ENCODE measurements at places on chromosomes 5 and 9. TPM values are rescaled to one million over a fixed set of nuclear protein-coding genes. Genes with fewer than 3 reads are reported as not detected.

DNA sequence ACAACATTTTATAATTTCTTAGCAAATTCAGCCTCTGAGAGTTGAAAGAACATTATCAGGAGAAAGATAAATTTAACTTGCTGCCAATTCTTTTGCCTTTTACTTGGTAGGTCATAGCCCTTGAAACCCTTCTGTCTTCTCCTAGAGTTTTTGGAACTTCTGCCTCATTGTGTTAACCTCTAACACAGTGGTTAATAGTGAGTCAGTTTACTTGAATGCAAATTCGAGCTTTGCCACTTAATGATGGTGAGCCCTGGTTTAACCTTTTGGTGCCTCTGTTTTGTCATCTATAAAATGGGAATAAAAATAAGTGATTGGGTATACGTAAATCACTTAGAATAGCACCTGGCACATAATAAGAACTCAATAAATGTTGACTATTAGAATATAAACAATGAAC, 1.8 kb upstream of the INIP start:
- H3K36me3 ChIP-seq, result no peaks in the 10 kb centered on the region
- H3K4me1 ChIP-seq, result peaks cover 19% of the 10 kb centered on the region
- no peak overlapping the region for H3K4me3 ChIP-seq
- no peak overlapping the region for H3K27ac ChIP-seq
- no peak for DNase-seq
- no peaks in the 10 kb centered on the region for H3K27me3 ChIP-seq

SLC6A19 gene
- not detected for total RNA-seq

CCL19 gene
- total RNA-seq, result not detected

PTGS1 gene
- total RNA-seq, result not detected

- H3K4me3 ChIP-seq, result no peak overlapping the region
- peaks cover 2% of the 10 kb centered on the region for H3K27me3 ChIP-seq
- no peak overlapping the region for H3K27ac ChIP-seq
- no peaks in the 10 kb centered on the region for H3K36me3 ChIP-seq
Measured at GRCh38 chr9:68749579-68750159, 44.6 kb downstream of the PIP5K1B start.

DNA sequence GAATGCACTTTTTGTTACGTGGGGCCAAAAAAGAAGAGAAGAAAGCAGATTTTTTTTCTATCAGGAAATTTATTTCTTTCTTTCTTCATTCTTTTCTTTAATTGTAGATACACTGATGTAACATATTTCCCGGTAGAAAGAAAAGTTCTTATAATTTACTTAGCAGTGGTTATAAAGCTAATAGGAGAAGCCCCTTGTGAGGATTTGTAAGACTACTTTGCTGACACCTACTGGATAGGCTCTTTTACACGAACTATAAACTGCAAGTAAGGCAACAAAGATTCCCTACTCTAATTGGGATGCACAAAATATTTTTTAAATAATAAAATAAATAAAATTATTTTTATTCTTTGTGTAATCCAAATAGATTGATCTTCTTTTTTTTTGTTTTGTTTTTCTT, 284.4 kb downstream of the DNAH5 start:
- H3K27me3 ChIP-seq, result no peaks in the 10 kb centered on the region
- no peak overlapping the region for H3K4me3 ChIP-seq
- H3K36me3 ChIP-seq, result no peaks in the 10 kb centered on the region
- no peak for DNase-seq
- no peaks in the 10 kb centered on the region for H3K4me1 ChIP-seq

DNA sequence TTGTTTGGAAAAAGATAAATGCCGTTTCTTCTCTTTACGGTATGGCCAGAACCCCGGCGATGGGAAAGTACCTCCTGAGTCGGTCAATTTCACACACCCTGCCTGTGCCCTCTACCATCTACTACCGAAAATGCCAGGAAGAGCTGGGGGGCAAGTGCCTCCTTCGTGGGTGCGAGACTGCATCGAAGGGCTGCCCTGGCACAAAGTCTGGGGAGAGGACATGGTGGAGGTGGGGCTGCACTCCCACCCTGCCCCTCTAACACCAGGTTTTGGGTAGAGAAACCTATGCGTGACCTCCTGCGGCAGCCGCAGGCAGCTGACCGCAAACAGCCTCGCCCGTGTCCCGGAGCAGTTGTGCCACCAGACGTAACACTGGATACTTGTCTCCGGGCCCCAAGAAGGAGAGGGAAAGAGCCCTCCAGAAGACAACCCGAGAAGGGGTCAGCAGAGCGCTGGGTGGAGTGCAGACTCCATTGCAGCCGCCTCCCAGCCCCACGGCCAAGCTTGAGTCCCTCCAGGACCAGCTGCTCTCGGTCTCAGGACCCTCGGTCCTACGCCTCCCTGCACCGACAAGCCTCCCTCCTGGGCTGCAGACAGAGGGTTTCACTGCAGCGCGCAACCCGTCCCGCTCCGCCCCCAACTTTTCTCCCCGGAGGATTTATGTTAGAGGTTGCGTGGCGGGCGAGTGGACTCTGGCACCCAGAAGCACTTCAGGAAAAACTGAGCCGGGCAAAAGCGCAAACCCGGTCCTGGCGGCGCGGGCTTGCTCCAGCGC, 823 bp upstream of the PRDM6 start:
- peak overlapping the region; percentile 50 for H3K27ac ChIP-seq
- peaks cover 15% of the 10 kb centered on the region for H3K4me1 ChIP-seq
- peak overlapping the region; percentile 43 for H3K4me3 ChIP-seq
- H3K36me3 ChIP-seq, result peaks cover 2% of the 10 kb centered on the region
- H3K27me3 ChIP-seq, result peaks cover 81% of the 10 kb centered on the region

DNA sequence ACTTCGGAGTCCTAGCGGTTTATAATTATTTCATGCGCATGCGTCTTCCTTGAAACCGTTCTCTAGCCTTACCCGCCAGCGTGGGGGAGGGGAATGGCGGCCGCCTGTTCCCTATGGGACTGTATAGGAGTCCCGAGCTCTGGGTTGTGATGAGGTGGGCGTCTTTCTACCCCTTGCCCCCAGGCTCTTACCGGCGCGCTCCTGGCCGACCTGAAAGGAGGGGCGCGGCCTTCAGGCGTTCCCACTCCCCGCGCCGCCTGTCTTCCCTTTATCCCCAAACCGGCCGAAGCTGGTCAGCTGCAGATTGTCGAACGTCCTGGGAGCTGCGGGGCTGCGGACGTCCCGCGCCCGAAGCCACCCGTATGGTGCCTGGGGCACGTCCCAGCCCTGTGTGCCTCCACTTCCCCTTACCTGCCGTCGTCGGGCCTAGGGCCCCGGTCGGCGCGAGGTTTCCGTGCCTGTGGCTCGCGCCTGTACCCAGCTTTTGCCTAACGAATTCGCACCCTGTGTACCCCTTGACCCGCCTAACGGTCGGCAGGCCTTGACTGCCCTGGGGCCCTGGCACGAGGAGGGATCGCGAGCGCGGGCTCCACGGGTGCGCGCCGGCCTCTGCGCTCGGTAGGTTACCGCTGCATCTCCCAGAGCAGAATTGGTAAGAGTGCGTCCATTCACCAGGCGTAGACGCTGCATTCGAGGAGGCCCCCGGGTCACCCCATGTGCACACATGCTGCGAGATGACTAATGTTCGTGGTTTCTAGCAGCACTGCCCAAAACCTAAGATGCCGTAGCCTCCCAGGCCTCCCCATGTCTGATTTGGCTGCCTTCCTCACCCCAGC, 653 bp upstream of the HNRNPH1 start:
- DNase-seq, result peak; percentile 41
- H3K27me3 ChIP-seq, result no peaks in the 10 kb centered on the region
- peak overlapping the region; percentile 99 for H3K27ac ChIP-seq

CDH9 gene
- total RNA-seq, result not detected

GRCh38 chr9:90906316-90907055, 104.9 kb downstream of the SYK start:
- H3K4me3 ChIP-seq, result no peak overlapping the region
- H3K27ac ChIP-seq, result no peak overlapping the region
- H3K36me3 ChIP-seq, result no peaks in the 10 kb centered on the region
- no peaks in the 10 kb centered on the region for H3K4me1 ChIP-seq

BTNL3 gene
- total RNA-seq, result not detected

All from activated CD4-positive, alpha-beta T cell treated with anti-CD3 and anti-CD28 coated beads, Interleukin-2, amount 10 ng/mL, durations not matched to agents 7 days and 5 days (primary cell).